ENCODE measurements at places on chromosomes 5 and 9.

DNA sequence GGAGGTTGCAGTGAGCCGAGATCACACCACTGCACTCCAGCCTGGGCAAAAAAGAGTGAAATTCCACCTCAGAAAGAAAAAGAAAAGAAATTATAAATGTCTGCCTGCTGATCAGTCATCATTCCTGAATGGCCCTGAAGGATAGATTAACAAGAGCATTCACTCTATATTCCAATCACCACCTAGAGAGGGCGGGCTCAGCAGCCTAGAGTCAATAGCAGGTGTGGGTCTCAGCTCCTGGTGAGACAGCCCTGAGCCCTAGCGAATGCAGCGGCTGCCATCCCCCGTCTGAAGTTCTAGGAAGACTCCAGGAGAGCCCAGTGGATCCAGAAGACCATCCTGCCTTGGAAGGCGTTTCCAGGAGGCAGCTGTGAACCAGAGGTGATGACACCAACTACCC lies 12.0 kb downstream of the FBP1 start:
- DNase-seq: no peak

DNA sequence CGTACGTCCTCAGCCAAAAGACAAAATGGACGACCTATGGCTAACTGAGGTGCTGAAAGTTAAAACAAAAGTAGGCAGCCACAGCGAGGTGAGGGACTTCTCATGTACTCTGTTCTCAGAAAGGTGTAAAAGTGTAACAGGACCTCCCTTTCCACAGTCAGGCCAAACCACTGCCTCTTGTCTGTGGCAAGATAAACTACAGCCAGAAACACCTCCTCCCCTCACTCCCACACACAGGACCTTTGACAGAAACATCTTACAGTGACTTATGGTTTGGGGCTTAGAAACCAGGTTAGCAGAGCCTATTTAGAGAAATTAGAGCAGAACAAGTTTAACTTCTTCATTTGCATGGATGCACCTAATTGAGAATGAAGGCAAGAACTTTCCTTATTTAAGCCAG lies 499.1 kb upstream of the GRIN3A start:
- DNase-seq: no peak

- DNase-seq: peak; percentile 32
Observed at GRCh38 chr9:125747053-125747764, at the start of gene PBX3. Gene PBX3, plus strand, starts transcription at chr9:125747373.

GRCh38 chr5:133531178-133531577 lies 81.2 kb downstream of the FSTL4 start:
- DNase-seq: no peak

GRCh38 chr9:37413311-37413710 lies 9.2 kb upstream of the GRHPR start:
- no peak for DNase-seq

- no peak for DNase-seq
Observed at GRCh38 chr9:97160255-97160654, 121.3 kb upstream of the CTSV start.

DNA sequence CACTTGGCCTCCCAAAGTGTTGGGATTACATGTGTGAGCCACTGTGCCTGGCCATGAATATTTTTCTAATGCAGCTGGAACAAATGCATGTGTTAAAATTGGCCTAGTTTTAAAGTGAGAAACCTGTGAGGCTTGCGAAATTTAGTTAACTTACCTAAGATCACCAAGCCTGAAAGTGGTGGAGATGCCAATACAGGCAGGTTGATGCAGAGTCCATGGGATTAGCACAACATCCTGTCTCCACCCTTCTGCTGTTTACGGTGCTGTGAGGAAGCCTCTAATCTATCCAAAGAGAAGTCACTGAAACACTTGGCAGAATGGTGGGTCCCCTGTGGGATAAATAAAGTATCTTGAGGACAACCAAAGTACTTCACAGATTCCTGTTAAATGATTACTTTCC lies 98.2 kb downstream of the PCSK5 start:
- no peak for DNase-seq

Measured in activated CD8-positive, alpha-beta memory T cell treated with anti-CD3 and anti-CD28 coated beads for 1 hour (primary cell).